ENCODE measurements at places on chromosomes 12 and 14.

GRCh38 chr14:36718216-36718615 lies 56.6 kb downstream of the PAX9 start:
- no peak for DNase-seq

- no peak for DNase-seq
These were observed 179.9 kb downstream of the ADCK1 start for GRCh38 chr14:77979666-77980351.

DNA sequence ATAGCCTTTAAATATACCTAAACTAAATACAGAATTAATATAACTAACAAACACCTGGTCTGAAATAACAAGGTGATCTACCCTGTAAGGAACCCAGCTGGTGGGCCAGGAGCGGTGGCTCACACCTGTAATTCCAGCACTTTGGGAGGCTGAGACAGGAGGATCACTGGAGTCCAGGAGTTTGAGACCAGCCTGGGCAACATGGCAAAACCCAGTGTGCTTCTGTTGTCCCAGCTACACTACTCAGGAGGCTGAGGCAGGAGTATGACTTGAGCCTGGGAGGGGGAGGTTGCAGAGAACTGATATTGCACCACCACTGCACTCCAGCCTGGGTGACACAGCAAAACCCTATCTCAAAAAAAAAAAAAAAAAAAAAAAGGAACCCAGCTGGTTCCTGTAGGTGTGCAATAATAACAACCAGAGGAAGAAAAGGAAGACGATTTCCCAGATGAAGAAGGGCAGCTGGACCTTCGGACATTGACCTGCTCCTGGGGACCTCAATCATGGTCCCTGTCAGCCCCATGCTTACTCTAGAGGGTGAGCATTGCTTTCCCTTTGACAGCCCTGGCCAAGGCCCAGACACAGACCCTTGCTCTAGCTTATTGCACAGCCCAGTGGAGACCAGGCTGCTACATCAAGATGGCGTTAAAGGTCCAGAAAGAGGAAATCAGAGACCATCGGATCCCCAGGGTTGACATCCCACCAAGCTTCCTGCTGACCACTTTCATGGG lies 5.4 kb downstream of the FOS start:
- no peak for DNase-seq

DNA sequence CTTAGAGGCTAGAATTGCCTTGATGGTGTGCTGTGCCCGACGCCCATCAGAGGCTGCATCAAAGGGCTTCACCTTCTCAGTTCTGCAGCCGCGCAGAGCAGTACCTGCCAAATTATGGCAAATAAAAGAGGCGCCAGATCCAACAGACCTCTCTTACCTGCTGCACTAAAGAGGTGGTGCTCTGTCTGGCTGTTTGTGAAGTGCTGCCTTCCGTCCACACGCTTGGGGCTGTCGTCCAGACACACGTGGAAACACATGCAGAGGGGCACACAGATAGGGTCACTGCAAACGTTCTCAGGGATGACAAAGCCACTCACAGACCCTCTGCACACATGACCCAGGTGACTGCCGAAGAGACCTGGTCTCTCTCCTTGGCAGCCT lies 617.5 kb downstream of the VRK1 start:
- no peak for DNase-seq

- DNase-seq, result no peak
These were observed 39.9 kb downstream of the SOX5 start for GRCh38 chr12:23909551-23909950.

- DNase-seq, result no peak
These were observed 161.3 kb upstream of the TMCC3 start for GRCh38 chr12:94811611-94812010.

GRCh38 chr14:50339178-50339804 lies 27.2 kb downstream of the DMAC2L start:
- no peak for DNase-seq

DNA sequence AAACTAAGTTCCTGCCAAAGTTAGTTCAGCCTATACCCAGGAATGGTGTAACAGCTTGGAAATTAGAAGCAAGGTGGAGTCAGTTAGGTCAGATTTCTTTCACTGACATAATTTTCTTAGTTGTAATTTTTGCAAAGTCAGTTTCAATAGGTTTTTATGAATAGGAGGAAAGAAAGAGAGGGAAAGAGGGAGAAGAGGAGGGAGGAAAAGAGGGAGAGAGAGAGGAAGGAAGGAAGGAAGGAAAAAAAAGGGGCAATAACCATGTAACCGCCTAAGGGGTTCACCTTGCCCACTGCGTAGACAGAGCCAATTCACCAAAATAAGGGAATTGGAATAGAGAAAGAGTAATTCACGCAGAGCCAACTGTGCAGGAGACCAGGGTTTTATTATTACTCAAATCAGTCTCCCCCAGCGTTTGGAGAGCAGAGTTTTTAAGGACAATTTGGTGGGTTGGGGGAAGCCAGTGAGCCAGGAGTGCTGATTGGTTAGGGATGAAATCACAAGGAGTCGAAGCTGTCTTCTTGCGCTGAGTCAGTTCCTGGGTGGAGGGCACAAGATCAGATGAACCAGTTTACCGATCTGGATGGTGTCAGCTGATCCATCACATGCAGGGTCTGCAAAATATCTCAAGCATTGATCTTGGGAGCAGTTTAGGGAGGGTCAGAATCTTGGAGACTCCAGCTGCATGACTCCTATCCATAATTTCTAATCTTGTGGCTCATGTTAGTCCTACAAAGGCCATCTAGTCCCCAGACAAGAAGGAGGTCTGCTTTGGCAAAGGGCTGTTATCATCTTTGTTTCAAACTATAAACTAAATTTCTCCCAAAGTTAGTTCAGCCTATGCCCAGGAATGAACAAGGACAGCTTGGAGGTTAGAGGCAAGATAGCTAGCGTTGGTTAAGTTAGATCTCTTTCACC lies 126.0 kb upstream of the AMIGO2 start:
- DNase-seq, result no peak

DNA sequence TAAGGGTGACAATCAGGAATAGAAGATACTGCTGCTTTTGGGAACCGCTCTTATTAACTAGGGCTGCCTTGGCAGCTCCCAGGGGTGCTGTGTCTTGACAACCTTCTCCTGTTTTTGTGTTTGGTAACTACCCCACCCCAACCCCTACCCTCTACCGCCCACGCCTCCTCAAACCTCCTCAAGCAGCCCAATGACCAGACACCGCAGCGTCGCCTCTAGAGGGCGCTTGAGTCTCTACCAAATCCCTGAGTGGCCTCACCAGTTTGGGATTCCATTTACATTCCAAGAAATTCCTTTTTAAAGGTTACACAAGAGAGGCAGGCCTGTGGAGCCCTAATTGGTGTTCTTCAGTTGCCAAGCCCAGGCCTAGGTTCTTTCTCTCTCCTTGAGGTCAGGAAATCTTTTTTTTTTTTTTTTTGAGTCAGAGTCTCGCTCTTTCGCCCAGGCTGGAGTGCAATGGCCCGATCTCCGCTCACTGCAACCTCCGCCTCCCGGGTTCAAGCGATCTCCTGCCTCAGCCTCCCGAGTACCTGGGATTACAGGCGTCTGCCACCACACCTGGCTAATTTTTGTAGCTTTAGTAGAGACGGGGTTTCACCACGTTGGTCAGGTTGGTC lies 72.4 kb upstream of the USP44 start:
- DNase-seq, result peak; percentile 33

- DNase-seq, result no peak
These were observed 309.0 kb upstream of the AMIGO2 start for GRCh38 chr12:47388712-47389111.

DNA sequence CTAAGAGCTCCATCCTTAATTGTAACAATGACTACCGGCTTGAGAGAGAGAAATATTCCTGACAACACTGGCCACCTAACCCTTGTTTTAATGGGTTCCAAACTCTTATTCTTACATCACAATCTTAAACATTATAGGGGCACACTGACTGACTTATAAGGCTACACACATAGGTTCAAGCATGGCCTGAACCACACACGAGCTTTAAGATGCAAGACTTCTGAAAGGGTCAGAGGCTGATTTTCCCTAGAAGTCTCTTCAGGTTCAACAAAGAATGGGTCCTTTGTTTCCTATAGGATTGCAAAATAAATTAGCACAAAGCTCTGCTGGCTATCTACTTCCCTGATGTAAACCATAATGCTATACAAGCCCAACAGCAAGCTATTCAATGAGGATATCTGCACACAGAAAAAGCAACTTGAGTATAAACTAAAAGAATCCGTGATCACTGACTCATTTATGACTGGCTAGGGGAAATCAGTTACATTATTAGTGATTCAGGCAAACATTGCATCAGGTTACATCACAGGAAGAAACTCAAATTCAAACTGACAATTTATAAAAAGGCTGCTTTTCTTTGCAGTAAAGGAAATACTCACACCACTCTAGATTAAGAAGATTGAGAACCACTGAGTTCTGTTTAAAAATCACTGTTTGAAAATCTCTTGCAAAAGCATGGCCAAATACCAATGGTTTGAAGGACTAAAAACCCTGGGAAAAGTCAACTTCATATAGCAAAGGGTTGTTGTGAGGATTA lies 8.5 kb downstream of the BTG1 start:
- no peak for DNase-seq

DNA sequence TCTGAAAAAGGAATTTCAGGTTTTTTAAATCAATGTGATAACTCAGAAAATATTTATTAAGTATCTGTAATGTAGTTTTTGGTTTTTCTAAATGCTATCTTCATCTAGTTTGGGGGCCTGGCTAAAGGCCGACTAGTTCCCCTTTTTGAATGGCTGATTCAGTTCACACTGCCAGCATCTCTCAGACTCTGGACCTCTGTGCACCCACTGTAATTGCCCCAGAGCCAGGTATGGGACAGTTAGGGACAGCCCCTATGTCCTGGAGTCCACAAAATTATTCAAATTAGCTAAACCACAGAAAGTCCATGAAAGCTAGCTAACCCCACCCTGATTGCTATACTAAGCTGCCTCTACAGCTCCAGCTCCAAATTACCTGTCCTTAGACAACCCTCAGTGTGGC lies 49.1 kb upstream of the RGS6 start:
- DNase-seq, result no peak

GRCh38 chr14:19801118-19801464 lies 2.5 kb upstream of the OR4N2 start:
- no peak for DNase-seq

GRCh38 chr12:57583008-57583831 lies 7.8 kb upstream of the PIP4K2C start:
- DNase-seq, result peak; percentile 66

DNA sequence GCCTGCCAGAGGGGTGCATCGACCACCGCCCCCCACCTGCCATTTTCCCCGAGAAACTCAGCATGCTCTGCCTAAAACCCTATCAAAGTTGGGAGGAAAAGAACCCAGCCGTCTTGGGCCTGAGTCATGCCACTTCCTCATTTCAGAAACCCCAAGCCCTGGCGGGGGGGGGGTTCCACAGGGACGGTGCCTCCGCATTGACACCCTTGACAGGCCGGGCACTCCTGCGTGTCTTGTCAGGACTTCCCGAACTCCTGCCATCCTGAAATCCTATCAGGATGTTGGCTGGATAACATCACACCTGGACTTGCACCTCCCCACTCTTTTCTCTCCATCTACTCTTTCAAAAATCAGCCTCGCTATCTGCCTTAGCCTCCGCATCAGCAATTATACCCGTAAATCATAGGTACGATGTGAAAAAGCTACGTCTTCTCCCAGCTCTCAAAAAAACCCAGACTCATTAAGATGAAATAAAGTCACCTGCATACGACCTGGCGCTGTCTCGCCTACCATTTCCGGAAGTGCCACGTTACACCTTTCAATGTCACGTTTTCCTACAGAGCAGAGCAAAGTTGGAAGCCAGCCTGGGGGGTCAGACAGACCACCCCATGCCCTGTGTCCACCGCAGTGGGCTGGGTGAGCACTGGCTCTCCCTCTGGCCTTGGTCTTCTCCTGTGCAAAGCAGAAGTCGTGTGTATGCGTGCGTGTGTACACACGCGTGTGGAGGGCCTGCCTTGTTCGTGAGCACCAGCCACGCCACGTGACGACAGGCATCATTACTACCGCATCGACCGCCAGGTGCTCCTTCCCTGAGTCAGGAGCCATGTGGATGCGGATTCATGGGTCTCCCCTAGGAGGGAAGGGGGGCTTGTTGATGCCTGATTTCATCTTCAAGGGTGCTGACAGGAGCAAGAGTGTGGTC lies 96.7 kb downstream of the RFLNA start:
- peak; percentile 64 for DNase-seq

- DNase-seq, result peak; percentile 27
These were observed 315 bp downstream of the ABCD2 start for GRCh38 chr12:39619316-39619659.

GRCh38 chr12:9405886-9406563 lies 197.8 kb upstream of the PZP start:
- no peak for DNase-seq

DNA sequence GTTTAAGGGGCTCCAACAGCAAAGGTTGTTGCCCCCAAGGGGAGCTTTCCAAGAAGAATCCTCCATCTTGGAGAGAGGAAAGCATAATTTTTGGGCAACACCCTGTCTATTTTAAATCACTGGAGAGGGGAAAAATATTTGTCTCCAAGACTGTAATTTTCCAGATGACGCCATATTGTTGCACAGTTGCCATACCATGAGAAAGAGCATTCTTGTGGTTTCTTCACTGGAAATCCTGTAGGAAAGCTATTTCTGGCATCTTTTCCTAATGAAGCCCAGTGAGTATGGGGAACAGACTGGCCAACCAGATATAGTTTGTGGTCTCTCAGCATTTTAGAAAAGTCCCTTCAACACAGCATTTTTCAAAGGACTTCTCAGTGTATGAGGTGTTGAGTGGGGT lies 88.1 kb upstream of the MANSC4 start:
- no peak for DNase-seq

DNA sequence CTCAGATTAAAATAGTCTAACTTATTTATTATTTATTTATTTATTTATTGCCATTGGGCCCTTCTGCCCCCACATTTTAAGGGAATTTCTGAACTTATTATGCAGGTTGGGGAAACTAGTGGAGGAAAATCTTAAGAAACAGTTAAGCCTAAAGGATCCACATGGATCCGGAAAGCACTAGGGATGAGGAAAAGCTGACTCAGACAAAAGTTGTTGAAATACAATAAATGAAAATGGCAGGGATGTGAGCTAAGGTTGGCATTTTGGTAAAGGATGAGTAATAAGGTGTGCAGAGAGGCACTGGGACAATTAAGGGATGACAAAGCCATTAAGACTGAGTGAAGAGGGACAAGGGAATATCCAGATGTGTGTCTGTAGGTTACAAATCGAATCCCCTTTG lies 20.7 kb upstream of the CSRP2 start:
- no peak for DNase-seq

GRCh38 chr12:467591-467990 lies 7.9 kb downstream of the B4GALNT3 start:
- DNase-seq, result no peak

GRCh38 chr12:57896434-57897201 lies 44.7 kb upstream of the ATP23 start:
- DNase-seq, result peak; percentile 27

All from activated naive CD8-positive, alpha-beta T cell treated with anti-CD3 and anti-CD28 coated beads, Interleukin-2, amount 50 U/mL, for 24 hours (primary cell).